HEK293T (cell line): ENCODE measurements at places on chromosomes 4 and X.

GRCh38 chr4:85496933-85497332 is 22.0 kb downstream of the ARHGAP24 start:
- DNase-seq = no peak

- no peak for DNase-seq
Observed at GRCh38 chrX:135425026-135425965, 3.6 kb downstream of the SMIM10L2A start.

- no peak for DNase-seq
Observed at GRCh38 chrX:54484666-54485065, 11.4 kb downstream of the FGD1 start.

GRCh38 chr4:108488865-108489264 is 131.5 kb upstream of the RPL34 start:
- DNase-seq = no peak

GRCh38 chrX:129449148-129449547 is 74.1 kb downstream of the SMARCA1 start:
- DNase-seq = no peak

DNA sequence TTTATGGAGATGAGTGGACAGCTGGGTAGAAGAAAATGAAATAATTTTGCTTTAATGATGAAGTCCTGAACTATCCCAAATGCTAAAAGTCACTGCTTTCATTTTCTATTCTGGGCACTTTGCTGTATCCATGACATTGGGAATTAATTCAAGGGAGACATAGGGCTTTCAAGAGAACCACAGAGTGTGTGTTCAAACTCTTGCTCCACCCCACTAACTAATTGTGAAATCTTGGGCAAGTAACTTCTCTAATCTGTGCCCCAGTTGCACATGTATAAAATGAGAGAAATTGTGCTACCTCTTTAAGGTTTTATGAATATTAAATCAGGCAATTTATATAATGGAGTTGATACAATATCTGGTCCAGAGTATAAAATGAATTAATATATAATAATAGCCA is 1422.0 kb downstream of the ADGRL3 start:
- no peak for DNase-seq

GRCh38 chrX:12138361-12139313 is at the start of gene FRMPD4:
FRMPD4 (plus strand) TSS chrX:12138473; CDS start chrX:12138972, 499 bp downstream.
- DNase-seq = peak; percentile 27

DNA sequence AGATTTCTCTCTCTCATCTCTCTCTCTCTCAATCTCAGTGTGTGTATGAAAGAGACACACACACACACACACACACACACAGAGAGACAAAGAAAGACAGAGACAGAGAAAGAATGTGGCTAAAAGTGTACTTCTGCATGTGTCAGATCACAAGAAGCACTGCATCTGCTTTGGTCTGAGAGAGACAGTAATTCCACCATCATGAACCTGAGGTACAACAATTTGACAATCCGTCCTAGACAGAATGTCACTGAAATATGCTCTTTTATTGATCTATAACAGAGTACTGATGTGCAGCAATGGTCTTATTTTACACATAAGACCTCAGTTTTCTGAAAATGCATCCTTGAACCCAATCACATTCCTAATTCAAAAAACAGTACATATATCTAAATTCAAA is 576.2 kb upstream of the SMIM31 start:
- no peak for DNase-seq

DNA sequence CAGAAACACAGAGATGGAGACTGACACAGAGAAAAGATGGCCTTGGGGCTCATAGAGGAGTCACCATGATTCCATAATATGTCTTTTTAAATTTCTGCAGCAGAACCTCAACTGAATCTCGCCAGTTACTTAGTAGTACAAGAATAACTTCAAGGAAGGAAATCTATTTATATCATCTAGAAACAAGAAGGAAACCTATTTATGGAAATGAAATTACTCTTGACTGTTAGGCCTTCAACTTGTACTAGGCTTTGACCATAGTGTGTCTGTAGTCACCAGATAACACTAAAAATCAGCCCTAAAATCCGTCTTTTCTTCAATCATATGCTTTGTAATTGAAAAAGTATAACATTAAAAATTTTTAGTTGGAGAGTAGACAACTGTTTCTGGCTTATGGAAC is 740.4 kb downstream of the TRIML1 start:
- DNase-seq = no peak

- DNase-seq = no peak
Observed at GRCh38 chr4:36582198-36582597, 300.8 kb downstream of the DTHD1 start.

GRCh38 chrX:2320089-2320488 is 180.7 kb downstream of the DHRSX start:
- no peak for DNase-seq

DNA sequence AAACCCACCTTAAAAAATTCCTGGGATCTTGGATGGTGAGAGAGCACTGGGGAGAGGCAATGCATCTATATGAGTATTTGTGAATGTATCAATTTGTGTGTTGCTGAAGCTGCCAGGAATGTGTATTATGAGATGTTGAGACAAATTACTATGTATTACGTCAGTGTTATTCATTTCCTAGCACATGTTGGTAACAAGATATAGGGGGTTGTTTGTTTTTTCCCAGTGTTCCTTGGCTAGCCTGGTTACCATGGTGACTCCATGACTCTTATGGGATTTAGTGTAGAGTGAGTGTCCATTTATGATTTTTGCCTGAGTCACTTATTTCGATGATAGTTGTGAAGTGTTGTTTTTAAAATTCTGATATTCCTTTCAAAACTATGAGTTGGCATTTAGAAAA is 65.6 kb downstream of the RAB40A start:
- no peak for DNase-seq

GRCh38 chrX:1442724-1443367 is 9.9 kb downstream of the ASMTL start:
- DNase-seq = no peak

- DNase-seq = peak; percentile 8
Observed at GRCh38 chr4:115090483-115091075, 22.8 kb downstream of the NDST4 start.

DNA sequence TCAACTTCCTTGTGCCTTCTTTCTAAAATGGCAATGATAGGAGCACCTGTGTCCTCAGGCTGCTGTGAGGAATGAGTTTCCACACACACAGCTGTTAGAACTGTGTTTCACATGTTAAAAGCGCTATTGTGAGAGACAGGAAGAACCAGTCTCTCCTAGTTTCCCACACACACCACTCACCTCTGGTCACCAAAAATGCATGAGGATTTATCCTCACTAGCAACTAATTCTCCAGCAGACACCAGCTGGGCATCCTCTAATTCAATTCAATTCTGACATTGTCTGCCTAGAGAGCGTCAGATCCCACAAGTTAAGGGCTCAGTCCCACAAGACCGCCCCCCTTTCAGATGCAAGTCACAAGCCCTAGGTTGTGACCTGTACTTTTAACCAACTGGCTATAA is 29.0 kb upstream of the SLC2A9 start:
- DNase-seq = no peak
